ENCODE measurements at places on chromosomes 11 and 22.

GRCh38 chr11:108768370-108768769 lies 103.5 kb downstream of the DDX10 start:
- DNase-seq: peak; percentile 63

GRCh38 chr11:78304201-78304600 lies 113.4 kb downstream of the GAB2 start:
- DNase-seq: no peak

DNA sequence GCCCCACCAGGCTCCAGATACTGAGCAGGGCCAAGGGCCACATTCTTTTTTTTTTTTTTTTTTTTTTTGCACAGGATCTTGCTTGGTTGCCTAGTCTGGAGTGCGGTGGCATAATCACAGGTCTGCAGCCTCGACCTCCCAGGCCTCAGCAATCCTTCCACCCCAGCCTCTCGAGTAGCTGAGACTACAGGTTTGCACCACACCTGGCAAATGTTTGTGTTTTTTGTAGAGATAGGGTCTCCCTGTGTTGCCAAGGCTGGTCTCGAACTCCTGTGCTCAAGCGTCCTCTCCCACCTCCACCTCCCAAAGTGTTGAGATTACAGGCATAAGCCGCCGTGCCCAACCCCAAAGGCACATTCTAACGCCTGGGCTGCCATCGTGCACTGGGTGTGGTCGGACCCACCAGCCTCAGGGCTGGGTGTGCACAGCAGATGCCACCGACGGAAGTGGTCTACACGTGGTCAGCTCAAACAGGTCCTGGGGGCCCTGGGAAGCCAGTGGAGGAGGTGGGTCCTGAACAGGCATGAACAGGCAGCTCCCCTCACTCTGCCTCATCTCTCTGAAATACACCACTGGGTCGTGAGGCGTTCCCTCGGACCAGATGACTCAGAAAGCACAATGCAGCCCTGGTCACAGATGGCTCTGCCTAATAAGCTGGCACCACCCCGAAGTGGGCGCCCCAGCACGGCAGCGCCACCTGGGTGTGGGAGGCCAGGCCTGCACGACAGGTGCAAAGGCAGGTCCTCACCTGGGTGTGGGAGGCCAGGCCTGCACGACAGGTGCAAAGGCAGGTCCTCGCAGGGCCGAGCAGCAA lies 5.1 kb upstream of the B4GALNT4 start:
- peak; percentile 74 for DNase-seq

GRCh38 chr11:80638296-80638695 lies 1197.5 kb upstream of the TENM4 start:
- DNase-seq: no peak

- no peak for DNase-seq
Observed at GRCh38 chr11:114564831-114565230, 5.2 kb upstream of the NXPE1 start.

- DNase-seq: no peak
Observed at GRCh38 chr11:58905011-58905720, 34.1 kb upstream of the GLYATL1 start.

DNA sequence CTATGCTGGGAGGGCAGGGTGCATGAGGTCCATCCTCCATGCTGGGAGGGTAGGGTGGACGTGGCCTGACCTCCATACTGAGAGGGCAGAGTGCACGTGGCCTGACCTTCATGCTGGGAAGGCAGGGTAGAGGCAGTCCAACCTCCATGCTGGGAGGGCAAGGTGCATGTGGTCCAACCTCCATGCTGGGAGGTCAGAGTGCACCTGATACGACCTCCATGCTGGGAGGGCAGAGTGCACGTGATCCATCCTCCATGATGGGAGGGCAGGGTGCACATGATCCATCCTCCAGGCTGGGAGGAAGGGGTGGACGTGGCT lies 622.2 kb downstream of the BRD1 start:
- no peak for DNase-seq

GRCh38 chr11:92886243-92886905 lies 83.1 kb upstream of the MTNR1B start:
- DNase-seq: peak; percentile 74

DNA sequence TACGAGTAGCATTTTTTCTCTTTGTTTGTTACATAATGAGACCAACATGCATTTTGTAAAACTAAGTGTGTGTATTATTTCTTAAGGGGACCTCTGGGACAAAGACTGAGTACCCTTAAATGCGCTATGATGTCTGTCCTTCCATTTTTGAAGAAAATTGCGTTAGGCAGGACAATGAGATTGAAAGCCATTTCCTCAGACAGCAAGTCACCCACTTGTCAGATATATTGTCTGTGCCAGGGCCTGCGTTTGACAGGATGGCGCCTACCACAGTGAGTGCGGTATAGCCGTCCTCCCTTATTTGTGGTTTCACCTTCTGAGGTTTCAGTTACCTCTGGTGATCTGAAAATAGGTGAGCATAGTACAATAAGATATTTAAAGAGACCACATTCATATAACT lies 2.2 kb downstream of the AP2A2 start:
- no peak for DNase-seq

- DNase-seq: no peak
Observed at GRCh38 chr11:63146581-63146980, 2.6 kb upstream of the SLC22A24 start.

DNA sequence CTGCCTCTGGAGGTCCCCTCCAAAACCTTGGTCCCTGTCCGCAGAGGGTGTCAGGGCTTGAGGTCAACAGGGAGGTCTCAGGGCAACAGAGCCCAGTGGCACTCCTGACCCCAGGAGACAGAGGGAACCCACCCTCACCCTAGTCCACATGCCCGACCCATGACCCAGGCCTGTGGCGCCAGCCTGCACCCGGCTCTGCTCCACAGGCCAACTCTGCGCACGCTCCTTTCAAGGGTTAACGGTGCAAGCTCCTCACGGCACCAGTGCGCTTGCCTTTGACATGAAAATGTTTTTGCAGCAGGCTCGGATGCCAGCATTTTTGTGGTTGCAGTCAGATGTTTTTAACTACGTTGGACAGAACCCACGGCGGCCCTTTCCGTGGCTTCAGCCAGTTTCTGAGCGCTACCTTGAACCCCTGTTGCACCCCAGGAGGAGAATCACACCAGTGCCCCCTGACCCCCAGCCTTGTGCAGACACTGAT lies 68.6 kb downstream of the CDKN1C start:
- DNase-seq: no peak

GRCh38 chr11:103792981-103793468 lies 243.4 kb upstream of the DDI1 start:
- no peak for DNase-seq

GRCh38 chr11:9708544-9708943 lies 44.7 kb downstream of the SWAP70 start:
- DNase-seq: peak; percentile 82

DNA sequence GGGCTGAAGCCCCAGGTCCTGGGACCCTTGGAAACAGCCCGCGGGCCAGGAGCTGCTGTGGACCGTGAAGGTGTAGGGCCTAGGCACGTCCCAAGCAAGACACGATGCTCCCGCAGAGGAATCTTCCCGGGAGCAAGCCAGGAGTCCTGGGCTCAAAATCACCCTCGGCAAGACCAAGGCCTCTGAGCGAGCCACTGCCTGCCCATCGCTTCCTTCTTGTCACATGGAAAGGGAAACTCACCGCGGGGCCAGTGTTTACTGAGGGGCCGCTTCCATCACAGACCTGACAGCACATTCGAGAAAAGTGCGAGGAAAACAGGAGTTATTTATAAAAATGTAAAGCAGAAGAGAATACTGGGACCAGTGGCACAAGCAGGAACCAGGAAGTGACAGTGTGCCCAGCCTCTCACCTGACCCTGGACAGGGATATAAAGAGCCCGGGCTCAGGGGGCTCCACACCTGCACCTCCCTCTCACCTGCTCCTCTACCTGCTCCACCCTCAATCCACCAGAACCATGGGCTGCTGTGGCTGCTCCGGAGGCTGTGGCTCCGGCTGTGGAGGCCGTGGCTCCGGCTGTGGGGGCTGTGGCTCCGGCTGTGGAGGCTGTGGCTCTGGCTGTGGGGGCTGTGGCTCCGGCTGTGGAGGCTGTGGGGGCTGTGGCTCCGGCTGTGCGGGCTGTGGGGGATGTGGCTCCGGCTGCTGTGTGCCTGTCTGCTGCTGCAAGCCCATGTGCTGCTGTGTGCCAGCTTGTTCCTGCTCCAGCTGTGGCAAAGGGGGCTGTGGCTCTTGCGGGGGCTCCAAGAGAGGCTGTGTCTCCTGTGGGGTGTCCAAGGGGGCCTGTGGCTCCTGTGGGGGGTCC lies at the start of gene KRTAP5-5:
TSS of gene KRTAP5-5 (plus strand) at position 450 of the 860 bp plus-strand sequence. CDS start at position 516, 66 bp downstream.
- no peak for DNase-seq

DNA sequence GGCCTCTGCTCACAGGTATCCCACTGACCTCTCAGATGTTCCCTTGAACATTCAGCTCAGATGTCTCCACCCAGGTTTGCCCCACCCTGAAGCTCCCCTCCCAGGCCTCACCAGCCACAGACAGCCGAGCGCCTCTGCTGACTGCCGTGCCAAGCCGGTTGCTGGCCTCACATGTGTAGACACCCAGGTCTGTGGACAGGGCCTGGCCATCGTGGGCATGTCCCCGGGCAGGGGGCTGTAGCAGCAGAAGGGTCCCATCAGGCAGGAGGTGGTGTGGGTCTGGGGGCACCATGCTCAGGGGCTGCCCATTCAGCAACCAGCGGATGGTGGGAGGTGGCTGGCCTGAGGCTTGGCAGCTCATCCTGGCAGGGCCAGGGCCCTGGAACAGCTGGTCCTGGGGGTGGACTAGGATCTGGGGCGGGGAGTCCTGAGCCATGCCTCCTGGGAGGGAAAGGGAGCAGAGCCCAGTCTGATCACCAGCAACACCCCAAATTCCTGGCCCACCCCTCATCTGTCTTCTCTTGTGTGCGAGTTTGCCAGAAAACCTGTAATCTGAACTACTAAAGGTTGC lies 759 bp downstream of the ROBO4 start:
- DNase-seq: no peak

- DNase-seq: peak; percentile 61
Observed at GRCh38 chr11:46414466-46414796, 22.9 kb upstream of the CHRM4 start.

DNA sequence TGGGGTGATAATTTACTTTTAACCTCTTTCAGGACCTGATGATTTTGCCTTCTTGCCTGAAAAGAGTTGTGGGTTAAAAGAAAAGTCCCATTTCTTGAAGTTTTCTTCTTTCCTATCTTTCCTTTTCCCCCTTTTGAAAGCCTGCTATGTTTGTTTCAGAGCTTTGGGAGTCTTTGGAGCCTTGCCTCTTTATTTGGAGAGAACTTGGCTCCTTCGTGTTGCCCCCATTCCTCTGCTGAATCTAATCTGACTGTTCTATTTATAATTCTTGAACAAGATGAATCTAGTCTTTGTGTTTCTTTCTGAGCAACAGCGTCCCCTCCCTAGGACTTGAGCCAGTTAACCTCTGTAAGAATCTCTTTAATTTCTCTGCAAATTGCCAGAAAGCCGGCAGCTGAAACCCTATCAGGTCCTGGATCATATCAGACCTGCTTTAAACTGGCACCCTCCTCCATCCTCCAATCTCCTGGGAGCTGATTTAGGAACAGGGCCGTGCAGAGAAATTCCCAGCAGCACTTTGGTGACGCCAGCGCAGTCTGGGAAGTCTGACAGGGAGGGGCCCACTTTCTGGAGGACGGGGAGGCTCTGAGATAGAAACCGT lies 289.1 kb upstream of the SORL1-AS1 start:
- no peak for DNase-seq

- no peak for DNase-seq
Observed at GRCh38 chr11:111379602-111380136, 594 bp upstream of the POU2AF1 start.

GRCh38 chr11:75432911-75433321 lies at the start of gene KLHL35:
TSS of gene KLHL35 (minus strand) at chr11:75433203. CDS start at chr11:75430629, 2,574 bp downstream.
- DNase-seq: no peak

DNA sequence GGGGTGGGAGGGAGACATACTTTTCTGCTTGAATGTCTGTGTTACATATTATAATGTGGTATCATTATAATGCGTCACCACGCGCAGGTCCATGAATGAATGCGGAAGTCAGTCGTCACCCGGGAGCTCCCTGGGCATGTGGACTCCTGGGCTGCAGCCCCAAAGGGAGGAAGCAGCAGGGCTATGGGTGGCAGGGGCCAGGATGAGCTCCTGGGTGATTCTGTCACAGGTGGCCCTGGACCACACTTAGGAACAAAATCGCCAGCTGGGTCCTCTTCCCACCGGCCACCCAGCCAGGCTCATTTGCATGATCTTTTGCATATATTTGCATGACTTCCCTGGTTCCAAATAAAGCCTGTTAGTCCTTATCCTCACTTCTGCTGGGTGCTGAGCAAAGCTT lies 51.2 kb downstream of the KCNJ4 start:
- no peak for DNase-seq

GRCh38 chr22:19902245-19902715 lies 39.3 kb upstream of the COMT start:
- no peak for DNase-seq

DNA sequence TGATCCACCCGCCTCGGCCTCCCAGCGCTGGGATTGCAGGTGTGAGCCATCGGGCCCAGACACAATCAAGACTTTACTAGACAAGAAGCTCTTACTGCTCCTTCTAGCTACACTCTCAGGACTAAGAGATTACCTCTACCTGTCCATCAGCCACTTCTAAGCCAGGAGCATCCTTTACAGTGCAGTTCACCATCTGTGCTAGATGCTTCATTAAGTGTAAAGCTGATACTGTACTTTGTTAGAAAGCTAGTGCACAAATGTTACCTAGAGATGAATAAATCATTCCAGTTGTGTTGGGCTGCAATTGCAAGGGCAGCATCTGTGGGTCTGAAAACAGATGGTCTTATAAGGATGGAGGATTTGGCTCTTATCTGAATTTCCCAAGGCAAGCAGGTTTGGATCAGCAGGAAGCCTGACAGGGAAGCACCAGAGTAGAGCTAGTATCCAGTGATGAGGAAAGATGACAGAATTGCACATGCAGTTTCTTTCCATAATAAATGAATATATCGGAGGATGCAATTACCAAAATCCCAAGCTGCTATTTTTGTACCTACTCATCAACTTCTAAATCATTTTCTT lies 58.3 kb downstream of the FAM168A start:
- DNase-seq: no peak

DNA sequence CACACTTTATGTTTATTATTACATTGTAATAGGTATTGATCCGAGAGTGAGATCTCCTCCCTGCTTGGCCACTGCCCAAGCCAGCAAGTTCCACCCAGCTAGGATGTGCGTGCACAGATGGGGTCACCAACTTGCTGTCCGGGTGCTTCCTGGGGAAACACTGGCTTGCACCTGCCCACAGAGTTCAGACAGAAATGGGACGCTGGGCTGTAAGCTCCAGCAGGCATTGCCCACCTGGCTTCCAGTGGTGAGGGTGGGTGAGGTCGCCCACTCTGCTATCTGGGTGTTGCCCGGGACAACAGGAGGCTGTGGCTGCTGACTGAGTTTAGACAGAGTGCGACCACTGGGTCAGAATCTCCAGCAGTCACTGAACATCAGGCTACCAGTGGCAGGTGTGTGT lies 289.8 kb upstream of the ANO3 start:
- DNase-seq: no peak

DNA sequence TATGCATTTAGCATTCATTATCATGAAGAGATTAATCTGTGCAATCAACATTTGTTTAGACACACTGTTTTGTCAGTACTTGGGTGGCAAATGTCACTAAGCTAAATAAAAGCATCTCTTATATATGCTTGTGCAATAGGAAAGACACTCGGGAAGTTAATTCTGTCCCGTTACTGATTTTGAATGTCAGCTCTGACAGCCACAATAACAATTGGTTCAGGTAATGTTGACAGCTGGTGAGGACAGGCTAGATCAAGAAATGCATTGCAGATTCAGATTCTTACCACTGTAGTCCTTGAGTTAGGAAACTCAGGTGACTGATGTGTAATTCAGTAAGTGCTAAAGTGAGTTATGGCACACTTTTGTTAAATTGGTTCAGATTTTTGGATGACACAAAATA lies 523.8 kb upstream of the FAT3 start:
- no peak for DNase-seq

- no peak for DNase-seq
Observed at GRCh38 chr11:98710986-98711385, 309.8 kb upstream of the CNTN5 start.

All from hematopoietic multipotent progenitor cell treated with erythropoietin and hydrocortisone succinate and interleukin-3 and kit ligand, for 4 days (in vitro differentiated cells).